ENCODE measurements at places on chromosomes 16 and 17.

DNA sequence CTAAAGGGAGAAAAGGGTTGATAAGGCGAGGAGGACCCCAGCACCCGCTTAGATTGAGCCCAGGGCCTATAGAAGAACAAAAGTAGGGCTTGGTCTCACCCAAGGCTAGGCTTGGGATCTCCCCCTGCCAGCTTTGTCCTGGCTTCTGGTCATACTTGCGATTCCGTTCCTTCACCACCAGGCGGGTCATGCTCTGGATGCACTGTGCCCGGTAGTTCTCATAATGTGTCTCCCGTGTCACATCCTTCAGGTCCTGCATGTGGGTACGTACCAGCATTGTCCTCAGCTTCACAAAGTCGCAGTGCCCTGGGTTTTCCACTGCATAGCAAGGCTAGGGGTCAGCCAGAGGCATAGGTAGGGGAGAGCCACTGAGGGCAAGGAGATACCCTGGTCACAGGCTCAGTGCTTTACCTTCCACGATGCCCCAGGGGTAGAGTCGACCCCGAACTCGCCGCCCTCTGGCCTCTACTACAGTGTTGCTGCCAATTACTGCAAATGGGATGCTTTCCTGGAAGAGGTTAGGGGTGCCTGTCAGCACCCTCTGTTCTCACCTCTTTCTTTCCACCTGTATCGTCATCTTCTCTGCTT lies 6.5 kb upstream of the MTMR4 start:
- DNase-seq, result peak; percentile 22

- DNase-seq, result no peak
Observed at GRCh38 chr17:28667870-28668269, 5.9 kb downstream of the SUPT6H start.

GRCh38 chr17:81217491-81217890 lies 5.3 kb downstream of the CEP131 start:
- no peak for DNase-seq

- no peak for DNase-seq
Observed at GRCh38 chr17:82889496-82890338, 49.9 kb upstream of the ZNF750 start.

GRCh38 chr17:28285965-28286364 lies 33.0 kb upstream of the TMEM97 start:
- no peak for DNase-seq

DNA sequence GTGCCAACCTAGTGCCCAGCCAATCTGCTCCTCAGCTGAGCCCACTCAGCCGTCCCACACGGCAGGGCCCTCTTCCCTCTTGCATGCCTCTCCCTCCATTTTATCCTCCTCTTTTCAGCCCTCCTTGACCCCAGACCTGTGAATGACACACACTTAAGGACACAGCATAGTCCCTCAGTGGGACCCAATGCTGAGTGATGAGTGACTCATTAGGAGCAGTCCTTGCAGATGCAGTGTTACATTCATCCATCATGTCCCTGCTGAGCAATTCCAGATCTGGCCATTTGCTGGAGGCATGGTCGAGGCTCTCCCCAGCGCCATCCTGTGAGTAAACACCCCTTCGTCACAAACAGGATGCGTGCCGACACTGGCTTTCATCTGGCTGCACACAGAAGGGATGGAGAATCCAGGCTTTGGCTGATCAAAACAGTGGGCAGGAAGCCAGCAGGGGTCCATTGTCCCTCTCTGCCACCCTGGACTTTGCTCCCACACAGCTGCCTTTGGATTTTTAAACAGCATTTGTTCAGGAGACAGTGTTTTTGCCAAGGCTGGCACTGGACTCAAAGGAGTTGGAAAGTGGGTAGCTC lies 122.6 kb downstream of the AXIN2 start:
- peak; percentile 20 for DNase-seq

GRCh38 chr17:57125866-57126265 lies 40.8 kb downstream of the AKAP1 start:
- DNase-seq, result no peak

DNA sequence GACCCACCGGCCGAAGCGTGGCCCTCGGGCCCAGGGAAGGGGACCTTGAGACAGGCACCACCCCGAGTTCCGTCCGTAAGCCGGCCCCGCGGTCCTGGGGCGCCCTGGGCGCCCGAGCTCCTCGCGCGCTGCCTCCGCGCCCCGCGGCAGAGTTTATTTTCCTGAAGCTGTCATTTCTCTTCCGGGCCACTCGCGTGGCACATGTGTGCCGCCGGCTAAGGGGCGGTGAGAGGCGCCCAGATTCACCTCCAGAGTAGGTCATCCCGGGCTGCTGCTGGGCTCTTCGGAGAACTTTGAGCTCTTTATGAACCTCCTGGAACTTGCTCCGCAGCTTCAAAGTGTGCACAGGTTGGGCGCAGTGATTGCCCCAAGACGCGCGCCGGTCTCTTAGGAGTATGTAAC lies 489 bp downstream of the ZC3H18 start:
- DNase-seq, result no peak

DNA sequence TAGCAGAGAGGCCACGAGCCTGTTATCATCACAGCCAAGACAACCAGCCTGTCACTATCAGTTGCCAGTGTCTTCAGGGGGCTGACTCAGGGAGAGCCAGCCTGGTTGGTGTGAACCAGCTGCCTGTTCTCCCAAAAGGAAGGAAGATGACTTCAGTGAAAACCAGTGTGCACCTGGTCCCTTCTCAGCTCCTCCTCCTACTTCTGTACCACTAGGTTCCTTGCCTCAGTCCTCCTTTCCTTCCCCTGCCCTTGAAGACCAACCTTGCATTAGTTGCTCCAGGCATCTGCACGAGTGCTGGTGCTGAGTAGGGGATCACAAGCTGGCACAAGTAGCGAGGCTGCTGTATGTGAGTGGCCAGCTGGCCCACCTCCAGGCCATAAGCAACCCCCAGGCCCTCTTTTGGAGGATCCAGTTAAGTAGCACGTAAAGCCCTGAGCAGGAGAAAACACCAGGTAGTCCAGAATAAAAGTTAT lies 8.5 kb downstream of the TUBG1 start:
- DNase-seq, result no peak

DNA sequence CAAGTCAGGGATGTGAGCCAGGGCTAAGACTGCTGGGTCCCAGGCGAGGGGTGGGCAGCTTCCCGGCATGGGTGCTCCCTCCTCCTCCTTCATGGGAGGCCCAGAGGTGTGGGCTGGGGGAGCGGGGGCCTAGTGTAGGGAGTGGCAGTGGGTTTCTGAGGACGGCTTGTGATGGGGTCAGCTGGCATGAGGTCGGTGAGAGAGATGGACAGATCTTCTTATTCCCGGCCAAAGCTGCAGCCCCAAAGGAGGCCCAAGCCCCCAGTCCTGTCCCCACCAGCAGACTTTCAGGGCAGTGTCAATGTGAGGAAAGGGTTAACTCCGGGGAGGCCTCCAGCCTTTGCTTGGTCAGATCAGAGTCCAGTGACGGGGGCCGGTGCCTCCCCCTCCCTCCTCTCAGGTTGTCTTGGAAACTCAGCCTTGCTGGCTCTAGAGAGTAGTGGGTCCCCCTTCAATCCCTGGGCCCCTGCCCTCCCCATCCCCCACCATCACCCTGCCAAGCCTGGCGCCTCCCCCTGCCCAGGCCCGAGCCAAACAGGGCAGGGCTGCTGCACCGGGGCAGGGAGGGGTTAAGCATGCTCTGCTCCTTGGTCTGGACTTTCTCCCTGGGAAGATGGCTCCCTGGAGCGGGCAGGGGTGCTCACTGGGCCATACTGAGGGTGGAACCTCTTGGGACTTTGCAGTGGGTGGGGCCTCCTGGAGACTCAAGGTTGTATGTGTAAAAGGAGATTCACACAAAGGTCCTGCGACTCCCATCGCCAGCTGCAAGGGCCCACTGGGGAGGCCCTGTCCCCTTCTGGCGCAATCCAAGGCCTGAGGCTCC lies 12.4 kb downstream of the NAT9 start:
- DNase-seq, result no peak

DNA sequence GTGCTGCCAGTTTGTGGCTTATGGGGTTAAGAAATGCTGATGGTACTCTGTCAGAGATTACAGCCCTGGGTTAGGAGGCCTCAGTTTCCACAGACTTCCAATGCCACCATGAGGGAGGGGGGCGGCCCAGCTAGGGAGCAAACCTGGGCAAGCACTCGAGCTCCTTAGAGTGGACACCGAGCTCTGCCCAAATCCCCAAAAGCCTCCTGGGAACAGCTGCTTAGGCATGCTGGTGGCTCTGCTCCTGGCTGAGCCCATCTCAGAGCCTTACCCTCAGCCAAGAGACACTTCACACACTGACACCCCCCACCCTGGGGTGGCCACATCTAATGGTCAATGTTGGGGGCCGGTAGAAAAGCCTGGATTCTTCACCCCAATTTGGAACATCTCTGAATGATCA lies 66.1 kb downstream of the C16orf78 start:
- no peak for DNase-seq

GRCh38 chr16:13959626-13960025 lies 39.7 kb downstream of the ERCC4 start:
- DNase-seq, result no peak

GRCh38 chr16:68539711-68540239 lies 684 bp downstream of the ZFP90 start:
- DNase-seq, result peak; percentile 18

- DNase-seq, result no peak
Observed at GRCh38 chr16:49355933-49356665, 17.5 kb upstream of the C16orf78 start.

GRCh38 chr16:3484318-3485096 lies 10.8 kb downstream of the C16orf90 start:
- no peak for DNase-seq
